NCI-H1436 treated with DMSO at 0.1 percent for 48 hours (cell line): ENCODE measurements at places on chromosomes 13 and 19.

DNA sequence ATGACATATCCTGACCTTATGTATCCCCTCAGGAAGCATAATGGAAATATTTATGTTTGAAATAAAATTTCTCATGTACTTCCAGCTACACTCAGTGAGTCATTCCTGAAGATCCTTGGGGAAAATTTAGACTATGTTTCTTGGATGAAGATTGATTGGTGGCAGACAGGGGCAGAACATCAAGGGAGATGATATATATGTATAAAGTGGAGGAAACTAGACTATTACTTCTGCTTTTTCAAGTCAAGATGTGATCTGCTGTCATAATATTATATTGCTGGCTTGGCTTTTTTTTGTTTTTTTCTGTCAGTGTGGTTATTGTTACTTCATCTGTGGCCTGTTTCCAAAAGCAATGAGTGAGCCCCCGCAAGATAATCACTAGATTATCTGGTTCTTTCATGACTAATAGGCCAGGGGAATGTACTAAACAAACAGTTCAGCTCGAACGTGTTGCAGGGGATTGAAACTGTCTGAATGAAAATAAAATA lies 87.2 kb upstream of the TNFSF11 start:
- no peak for DNase-seq

DNA sequence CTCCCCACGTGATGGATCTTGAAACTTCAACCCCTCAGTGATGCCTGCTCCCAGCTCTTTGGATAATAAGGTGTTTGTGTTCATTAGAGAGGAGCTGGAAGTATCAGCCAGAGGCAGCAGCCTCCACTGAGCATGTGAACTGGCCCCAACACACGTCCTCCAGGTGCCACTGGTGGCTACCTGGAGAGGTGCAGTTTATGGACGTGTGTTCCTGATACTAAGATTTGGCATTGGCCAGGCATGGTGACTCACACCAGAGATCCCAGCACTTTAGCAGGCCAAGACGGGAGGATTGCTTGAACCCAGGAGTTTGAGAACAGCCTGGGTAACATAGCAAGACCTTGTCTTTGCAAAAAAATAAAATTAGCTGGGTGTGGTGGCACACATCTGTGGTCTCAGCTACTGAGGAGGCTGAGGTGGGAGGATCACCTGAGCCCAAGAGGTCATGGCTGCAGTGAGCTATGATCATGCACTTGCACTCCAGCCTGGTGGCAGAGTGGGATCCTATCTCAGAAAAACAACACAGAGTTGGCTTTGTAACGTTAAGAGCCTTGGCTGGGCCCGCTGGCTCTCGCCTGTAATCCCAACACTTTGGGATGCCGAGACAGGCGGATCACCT lies 34.4 kb downstream of the SLC25A42 start:
- no peak for DNase-seq

GRCh38 chr13:50527188-50527587 lies 316.3 kb downstream of the DLEU7 start:
- no peak for DNase-seq

- no peak for DNase-seq
Observed at GRCh38 chr13:30797847-30798535, 62.6 kb downstream of the ALOX5AP start.

DNA sequence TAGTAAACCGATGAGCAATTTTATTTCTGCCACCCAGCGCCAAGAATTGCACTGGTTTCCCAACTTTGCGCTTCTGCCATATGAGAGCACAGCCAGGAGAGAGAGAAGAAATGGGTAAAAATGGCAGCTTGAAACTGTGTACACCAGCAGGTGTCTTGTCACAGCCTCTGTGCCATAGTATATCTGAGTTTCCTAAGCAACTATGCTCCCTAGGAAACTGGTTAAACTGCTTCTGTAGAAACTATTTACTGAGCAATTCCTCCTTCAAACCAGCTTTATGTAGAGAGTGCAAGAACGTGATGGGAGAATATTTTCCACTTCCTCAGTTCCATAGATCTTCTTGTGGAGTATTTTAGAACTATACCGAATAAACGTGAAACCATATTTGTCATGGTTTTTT lies 1361.3 kb downstream of the PCDH9 start:
- no peak for DNase-seq

DNA sequence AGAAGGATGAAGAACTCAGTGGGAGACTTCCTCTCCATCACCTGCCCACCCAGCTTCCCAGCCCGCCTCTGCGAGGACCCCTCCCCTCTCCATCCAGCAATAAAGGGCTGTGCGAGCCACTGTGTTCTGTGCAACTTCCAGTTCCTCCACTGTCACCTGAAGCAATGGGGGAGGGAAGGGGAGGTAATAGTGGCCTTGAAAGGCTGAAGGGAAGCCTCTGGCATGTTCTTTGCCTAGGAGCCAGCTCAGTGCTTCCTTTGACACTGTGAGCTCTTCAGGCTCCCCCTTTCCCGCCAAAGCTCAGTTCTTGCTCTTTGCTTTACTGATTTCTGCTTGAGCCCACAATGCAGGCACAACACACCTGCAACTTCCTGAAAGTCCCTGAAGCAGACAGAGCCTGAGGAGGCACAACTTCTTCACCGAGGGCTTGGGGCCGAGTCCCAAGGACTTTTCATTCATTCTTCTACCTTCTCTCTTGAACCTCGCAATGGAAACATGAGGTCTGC lies 73.2 kb upstream of the DOCK9 start:
- no peak for DNase-seq

GRCh38 chr13:53104136-53104535 lies 75.5 kb downstream of the OLFM4 start:
- no peak for DNase-seq

DNA sequence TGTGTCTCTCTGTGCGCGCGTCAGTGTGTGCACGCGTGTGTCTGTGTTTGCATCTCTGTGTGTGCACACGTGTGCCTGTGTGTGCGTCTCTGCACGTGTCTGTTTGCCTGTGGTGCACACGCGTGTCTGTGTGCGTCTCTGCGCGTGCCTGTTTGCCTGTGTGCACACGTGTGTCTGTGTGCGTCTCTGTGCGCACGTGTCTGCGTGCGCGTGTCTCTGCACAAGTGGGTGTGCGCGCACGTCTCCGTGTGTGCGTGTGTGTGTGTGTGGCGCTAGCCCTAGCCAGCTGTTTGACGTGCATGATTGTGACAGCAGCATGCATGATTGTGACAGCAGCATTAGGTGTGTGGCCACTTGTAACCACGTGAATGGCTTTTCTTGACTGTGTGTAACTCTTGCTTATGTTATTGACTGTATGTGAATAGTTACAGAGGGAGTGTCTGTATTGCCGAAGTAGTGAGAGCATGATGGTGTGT lies 31.1 kb downstream of the ZNF146 start:
- DNase-seq = no peak

GRCh38 chr13:97189928-97190327 lies 32.2 kb upstream of the MBNL2 start:
- no peak for DNase-seq

- no peak for DNase-seq
Observed at GRCh38 chr13:28539625-28540286, 44.8 kb upstream of the FLT1 start.

- DNase-seq = no peak
Observed at GRCh38 chr13:43761616-43762315, 25.0 kb downstream of the ENOX1 start.

- DNase-seq = no peak
Observed at GRCh38 chr13:44170731-44171130, 202.9 kb upstream of the SERP2 start.

- DNase-seq = no peak
Observed at GRCh38 chr13:73738626-73739025, 395.6 kb downstream of the KLF12 start.

DNA sequence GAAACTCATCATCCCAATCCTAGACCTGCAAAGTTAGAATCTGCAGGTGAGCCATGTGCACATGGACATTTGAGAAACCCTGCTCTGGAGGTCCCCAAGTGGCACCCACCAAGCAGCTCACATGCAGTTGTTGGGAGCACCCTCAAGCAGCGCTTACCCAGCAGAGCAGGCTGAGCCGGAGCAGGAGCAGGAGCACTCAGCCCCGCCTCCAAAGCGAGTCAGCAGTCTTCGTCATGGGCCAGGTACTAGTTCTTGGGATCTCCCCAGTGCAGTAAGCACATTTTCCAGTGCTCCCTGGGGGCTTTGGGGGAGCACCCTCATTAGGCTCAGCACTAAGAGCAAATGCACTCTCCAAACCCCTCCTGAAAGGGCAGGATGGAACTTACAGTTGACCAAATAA lies 572.7 kb downstream of the IRS2 start:
- no peak for DNase-seq

- DNase-seq = no peak
Observed at GRCh38 chr13:61358599-61358998, 57.0 kb downstream of the PCDH20 start.

- DNase-seq = no peak
Observed at GRCh38 chr13:71606818-71607217, 260.2 kb downstream of the DACH1 start.

- no peak for DNase-seq
Observed at GRCh38 chr13:47017476-47017875, 120.6 kb upstream of the HTR2A start.

- no peak for DNase-seq
Observed at GRCh38 chr13:60351855-60352615, 45.0 kb upstream of the TDRD3 start.
